ENCODE measurements at places on chromosomes 7 and 10.

GRCh38 chr10:64041989-64042490, 520.8 kb downstream of the REEP3 start:
- no peak for DNase-seq

GRCh38 chr7:105439174-105439893, 50.6 kb upstream of the SRPK2 start:
- peak; percentile 76 for DNase-seq

DNA sequence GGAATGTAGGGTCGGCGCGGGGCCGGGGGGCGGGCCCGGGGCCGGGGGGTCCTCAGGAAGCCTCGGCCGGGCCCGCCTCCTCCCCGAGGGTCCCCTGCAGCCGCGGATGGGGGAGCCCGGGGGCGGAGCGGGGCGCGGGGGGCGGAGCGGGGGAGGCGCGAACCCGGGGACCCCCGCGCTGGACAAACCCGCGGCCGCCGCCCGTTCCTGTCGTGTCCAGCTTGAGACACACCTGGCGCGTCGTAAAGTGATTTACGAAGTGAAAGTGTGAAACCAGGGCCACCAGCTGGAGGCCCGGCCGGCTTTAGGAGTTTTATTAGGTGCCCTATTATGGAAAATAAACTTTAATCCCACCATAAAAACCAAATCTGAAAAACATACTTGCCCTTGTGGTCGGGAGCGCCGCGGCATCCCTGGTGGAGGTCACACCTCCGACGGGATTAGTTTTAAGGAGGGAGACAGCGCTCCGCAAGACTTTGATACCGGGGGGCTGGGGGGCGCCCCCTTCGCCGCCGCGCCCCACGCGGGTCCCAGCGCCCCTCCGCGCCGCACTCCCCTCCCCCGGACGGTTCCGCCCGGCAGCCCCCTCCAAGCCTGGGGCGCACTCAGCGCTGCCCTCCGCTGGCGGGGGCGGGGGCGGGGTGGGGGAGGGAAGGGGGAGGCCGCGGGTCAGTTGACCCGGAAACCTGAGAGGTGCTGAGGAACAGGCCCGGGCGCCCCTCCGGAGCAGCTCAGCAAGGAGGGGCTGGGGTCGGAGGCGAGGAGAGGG, 10.3 kb downstream of the MNX1 start:
- DNase-seq: no peak

- DNase-seq: no peak
Observed at GRCh38 chr7:130463553-130464434, 23.0 kb upstream of the CEP41 start.

DNA sequence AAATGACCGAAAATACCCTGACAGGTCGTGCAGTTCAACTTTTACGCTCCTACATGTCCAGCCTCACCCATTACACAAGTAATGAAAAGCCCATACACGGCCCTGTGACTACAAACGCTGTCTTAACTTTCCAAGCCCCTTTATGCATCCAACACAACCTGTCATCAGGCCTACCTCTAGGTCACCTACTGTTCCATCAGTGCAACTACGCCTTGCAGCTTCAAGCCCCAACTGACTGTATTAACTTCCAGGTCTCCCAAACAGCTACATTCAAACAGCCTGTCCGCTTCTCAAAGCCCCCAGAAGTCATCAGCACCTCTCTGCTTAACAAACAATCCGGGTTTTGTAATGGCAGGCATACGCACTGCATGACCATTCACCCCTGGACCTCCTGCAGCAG, 19.2 kb downstream of the ZNF107 start:
- no peak for DNase-seq

DNA sequence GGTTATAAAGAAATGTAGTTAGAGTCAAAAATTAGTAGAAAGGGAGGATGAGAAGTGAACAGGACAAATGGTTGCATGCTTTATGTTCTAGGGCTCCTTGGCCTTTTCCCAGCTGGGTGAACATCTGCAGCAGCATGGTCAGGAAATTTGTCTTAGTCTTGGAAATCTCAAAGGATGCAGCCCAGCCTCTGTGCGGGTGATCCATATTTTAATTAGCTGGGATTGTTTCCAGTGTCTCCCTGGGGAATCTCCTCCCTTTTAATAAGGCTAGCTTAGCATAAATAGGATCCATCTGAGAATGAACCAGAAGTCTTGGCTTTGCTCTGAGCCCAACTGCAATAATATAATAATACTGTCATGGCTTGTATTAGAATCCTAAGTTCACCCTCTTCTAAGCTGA, 198.3 kb downstream of the PRKG1 start:
- no peak for DNase-seq

DNA sequence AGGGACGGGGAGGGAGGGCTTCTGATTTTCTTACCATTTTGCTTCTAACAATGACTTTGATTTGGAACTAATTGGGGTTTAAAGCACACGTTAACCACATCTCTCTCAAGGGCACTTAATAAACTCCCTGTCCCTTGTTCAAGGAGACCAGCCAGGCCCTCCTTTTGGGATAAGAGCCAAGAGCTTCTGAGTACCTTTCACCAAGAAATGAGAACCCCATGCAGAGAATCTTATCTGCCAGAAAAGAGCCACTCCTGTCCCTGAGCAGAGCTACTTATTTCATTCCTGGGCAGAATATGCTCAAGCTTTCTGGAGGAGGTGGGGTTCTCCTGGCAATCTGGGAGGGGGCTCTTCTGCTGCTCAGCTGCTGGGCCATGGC, 574.6 kb downstream of the GALNT17 start:
- DNase-seq: no peak

- DNase-seq: no peak
Observed at GRCh38 chr7:151249034-151249731, 689 bp upstream of the SMARCD3 start.

DNA sequence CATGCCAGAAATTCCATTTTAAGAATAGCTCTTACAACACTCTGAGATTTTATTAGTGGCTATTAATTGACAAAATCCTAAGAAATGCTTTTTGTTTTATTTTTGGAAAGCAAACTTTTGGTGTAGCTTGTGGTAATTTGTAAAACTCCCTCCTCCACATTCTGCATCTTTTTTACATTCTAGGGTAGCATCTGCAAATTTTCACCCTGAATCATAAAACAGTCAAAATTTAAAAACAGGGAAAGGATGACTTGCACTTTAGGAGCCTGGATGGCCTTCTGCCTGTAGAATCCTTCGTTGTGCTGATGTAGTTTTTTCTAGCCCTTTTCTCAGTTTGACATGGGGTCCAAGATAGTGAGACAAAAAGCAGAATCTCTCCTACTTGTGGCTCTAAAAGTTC, 316.1 kb downstream of the ADRA2A start:
- no peak for DNase-seq

GRCh38 chr7:32218154-32218467, 147.9 kb upstream of the PDE1C start:
- DNase-seq: no peak

DNA sequence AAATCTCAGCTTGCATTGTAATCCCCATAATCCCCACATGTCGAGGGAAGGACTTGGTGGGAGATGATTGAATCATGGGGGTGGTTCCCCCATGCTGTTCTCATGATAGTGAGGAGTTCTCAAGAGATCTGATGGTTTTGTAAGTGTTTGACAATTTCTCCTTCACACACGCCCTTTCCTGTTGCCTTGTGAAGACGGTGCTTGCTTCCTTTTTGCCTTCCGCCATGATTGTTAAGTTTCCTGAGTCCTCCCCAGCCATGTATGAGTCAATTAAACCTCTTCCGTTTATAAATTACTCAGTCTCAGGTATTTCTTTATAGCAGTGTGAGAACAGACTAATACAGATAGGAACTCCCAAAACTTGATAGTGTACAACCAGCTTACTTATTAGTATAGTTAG, 98.6 kb downstream of the CREM start:
- DNase-seq: no peak

- DNase-seq: no peak
Observed at GRCh38 chr10:70594161-70594560, 8.4 kb downstream of the PRF1 start.

GRCh38 chr7:29607889-29608288, 44.3 kb downstream of the PRR15 start:
- DNase-seq: no peak

DNA sequence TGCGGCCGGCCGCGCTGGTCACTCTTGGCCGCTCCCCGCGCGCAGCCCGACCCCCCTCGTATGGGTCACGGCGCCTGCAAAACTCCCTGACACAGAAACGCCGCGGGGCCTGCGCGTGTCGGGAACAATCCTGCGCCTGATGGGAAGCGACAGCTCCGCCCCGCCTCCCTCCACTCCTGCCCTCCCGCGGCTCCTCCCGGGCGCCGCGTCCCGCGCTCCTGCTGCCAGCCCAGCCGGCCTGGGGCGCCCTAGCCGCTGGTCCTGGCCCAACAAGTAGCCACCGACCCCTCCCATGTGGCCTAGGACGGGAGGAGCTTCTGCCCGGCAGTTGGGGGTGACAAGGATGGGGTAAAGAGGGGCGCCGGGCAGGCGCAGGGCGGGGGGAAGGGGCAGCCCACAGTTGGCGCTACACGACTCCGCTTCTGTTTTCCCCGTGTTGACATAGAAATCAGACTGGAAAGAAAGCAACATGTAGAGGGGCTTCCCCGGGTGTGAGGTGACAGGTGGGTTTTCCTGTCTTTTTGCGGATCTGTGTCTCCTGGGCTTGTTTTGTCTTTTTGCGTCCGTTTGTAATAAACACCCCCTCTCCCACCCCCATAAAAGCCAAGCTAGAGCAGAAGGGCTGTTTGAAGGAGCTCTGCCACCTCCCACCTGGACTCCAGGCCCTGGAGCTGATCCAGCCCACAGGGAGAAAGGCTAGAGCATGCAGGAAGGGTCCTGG, 35.1 kb upstream of the PAX2 start:
- DNase-seq: no peak

DNA sequence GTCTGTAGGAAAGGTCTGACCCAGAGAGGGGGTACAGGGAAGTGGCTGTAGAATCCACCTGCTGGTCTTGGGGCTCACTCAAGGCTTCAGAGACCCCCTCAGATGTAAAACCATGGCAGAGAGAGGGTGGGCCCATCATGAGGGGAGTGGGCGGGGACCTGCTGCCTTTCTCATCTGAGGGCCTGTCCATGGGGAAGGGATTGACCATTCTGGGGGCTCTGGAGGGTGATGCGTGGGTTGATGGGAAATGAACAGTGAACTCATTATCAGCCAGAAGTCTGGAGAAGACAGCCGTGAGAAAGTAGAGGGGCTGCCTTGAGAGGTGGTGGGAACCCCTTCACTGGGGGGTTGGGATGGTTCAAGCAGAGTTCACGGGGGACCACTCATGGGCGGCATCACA, 66.8 kb downstream of the MINDY4 start:
- DNase-seq: no peak

DNA sequence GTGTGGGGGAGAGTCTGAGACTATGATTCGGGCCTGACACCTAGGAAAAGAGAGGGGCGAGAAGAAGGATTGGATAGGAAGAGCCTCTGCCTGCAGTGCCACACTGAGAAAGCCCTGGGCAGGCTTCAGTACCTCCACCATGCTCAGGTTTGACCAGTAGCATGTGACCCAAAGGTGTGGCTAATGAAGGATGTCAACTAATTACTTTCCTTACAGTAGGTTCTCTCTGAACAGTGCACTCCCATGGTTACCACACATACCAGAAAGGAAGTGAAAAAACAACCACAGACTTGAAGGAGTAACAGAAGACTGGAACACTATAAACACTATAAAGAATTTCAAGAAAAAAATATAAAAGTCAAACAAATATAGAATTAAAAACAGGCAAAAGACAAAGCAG, 46.2 kb downstream of the SEM1 start:
- no peak for DNase-seq

DNA sequence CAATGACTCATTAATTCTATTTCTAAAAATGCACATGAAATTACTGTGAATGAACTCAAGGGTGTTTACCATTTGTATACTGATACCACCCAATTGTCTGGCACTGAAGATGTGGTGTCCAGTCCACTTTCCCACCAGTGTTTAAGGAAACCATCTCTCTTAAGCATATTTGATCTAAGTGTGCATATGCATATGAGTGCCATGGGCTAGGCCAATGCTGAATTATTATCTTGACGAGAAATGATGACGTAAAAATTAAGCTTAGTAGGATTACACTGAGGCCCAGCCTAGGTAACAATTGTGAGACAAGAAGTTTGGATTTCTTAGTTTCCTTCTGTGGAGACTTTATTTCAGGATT, 59.7 kb downstream of the SVIL start:
- no peak for DNase-seq

- DNase-seq: no peak
Observed at GRCh38 chr7:116582164-116582732, 57.4 kb downstream of the CAV1 start.

- no peak for DNase-seq
Observed at GRCh38 chr10:123726836-123727235, 60.7 kb downstream of the GPR26 start.

- no peak for DNase-seq
Observed at GRCh38 chr10:48306870-48307710, 613 bp downstream of the MAPK8 start.

GRCh38 chr10:6473430-6473829, 106.6 kb downstream of the PRKCQ start:
- DNase-seq: no peak

- no peak for DNase-seq
Observed at GRCh38 chr7:23012186-23012585, 1.7 kb downstream of the HYCC1 start.

- DNase-seq: no peak
Observed at GRCh38 chr7:120344276-120344675, 71.3 kb downstream of the KCND2 start.

DNA sequence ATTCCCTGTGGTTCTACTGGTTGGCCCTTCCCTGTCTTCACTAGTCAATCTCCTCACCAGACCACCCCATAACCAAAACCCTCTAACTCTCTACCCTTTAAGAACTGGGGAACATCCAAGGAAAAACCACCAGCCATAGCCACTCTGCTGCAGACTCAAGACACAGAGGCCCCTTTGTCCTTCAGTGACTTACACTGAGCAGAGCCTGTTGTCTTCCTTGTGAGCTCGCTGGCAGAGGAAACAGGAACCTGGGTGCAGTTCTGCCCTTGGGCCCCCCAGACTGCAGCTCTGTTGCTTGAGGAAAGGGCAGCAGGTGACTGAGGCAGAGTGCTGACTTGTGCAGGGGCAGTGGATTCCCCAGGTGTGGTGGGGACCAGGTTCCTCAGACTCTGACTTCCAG, 30.6 kb downstream of the ZC3HAV1 start:
- DNase-seq: no peak

Measured in NCI-H2081 treated with DMSO at 0.1 percent for 48 hours (cell line).